ENCODE measurements at places on chromosomes 6 and 20.

DNA sequence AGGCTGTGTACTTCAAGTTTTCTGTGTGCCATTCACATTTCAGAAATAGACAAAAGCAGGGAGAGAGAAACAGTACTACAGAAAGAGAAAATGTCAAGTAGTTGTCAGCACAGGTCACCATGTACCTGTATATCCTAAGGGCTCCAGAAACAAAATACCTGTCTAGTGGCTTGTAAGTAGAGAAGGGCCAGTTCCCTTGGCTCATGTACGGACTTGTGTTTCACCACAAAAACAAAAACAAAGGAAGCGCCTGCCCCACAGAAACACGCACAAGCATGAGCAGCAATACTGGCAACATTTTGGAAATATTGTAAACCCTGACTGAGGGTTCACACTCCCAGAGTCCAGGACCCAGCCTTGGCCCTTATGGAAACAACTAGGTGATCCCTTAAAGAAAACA lies 44.3 kb downstream of the CNKSR3 start:
- no peaks in the 10 kb centered on the region for H3K4me1 ChIP-seq
- no peaks in the 10 kb centered on the region for H3K27me3 ChIP-seq
- no peaks in the 10 kb centered on the region for H3K36me3 ChIP-seq
- H3K27ac ChIP-seq = no peak overlapping the region
- H3K4me3 ChIP-seq = no peak overlapping the region
- DNase-seq = no peak

DNA sequence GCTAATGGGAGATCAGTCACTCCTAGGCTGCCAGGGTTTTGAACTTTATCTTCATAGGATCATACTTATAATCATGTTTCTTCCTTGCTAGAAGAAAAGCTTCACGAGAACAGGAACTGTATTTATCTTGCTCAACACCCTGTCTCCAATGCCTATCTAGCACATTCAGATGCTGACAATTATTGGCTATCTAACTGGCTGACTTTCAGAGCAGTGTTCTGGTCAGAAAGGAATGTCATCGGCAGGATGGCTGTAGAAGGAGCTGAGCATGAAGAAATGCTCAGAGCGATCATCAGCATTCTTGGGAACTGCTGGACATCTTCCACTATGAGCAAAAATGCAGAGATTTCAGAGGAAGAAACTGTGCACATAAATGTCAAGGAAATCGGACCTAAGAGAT lies 628.0 kb upstream of the NRSN1 start:
- no peaks in the 10 kb centered on the region for H3K27me3 ChIP-seq
- DNase-seq = no peak
- no peak overlapping the region for H3K27ac ChIP-seq
- H3K36me3 ChIP-seq = no peaks in the 10 kb centered on the region
- H3K4me1 ChIP-seq = no peaks in the 10 kb centered on the region

DNA sequence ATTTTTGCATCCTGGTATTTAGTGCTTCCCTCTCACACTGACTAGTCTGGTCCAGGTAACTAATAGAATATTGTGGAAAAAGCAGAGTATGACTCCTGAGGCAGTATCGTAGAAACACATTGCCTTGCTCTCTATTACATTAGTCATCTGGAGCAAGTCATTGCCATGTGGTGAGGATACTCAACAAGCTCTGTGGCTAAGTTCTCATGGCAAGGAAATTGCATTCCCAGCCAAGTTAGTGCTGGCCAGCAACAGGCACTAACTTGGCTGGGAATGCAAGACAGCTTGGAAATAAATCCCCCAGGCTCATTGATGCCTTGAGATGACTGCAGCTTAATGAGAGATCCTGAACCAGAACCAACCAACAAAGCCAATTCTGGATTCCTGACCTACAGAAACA lies 39.7 kb upstream of the HTR1B start:
- H3K36me3 ChIP-seq = no peaks in the 10 kb centered on the region
- no peak for DNase-seq
- no peak overlapping the region for H3K27ac ChIP-seq
- H3K27me3 ChIP-seq = no peaks in the 10 kb centered on the region
- H3K4me1 ChIP-seq = no peaks in the 10 kb centered on the region

GRCh38 chr6:124400261-124400999 lies 561.8 kb upstream of the RNF217 start:
- H3K27ac ChIP-seq = no peak overlapping the region
- H3K36me3 ChIP-seq = no peaks in the 10 kb centered on the region
- no peaks in the 10 kb centered on the region for H3K27me3 ChIP-seq

GRCh38 chr6:142712231-142712630 lies 232.7 kb downstream of the HIVEP2 start:
- H3K4me3 ChIP-seq = no peak overlapping the region
- H3K4me1 ChIP-seq = no peaks in the 10 kb centered on the region
- no peaks in the 10 kb centered on the region for H3K27me3 ChIP-seq

- no peaks in the 10 kb centered on the region for H3K4me1 ChIP-seq
- H3K27me3 ChIP-seq = no peaks in the 10 kb centered on the region
- no peak overlapping the region for H3K4me3 ChIP-seq
- no peaks in the 10 kb centered on the region for H3K36me3 ChIP-seq
These were observed 37.4 kb upstream of the E2F3 start for GRCh38 chr6:20364327-20364726.

DNA sequence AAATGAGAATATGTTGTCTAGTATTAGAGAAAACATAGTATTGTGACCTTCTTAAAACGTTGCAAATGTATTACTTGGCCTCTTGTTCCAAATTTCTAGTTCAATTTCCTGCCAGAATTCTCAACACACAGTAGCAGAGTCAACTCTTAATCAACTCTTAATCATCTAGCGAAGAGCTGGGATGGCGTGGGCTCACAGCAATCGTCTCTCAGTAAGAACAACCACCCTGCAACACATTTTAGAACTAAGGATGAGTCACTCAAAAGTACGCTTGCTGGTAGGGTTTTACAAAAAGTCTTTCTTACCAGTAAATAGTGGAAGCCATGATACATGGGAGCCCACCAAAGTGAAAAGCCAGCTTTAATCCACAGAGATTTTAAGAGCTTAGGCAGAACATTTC lies 24.6 kb downstream of the GPR6 start:
- H3K36me3 ChIP-seq = no peaks in the 10 kb centered on the region
- no peak overlapping the region for H3K4me3 ChIP-seq
- H3K27ac ChIP-seq = no peak overlapping the region
- no peaks in the 10 kb centered on the region for H3K4me1 ChIP-seq
- H3K27me3 ChIP-seq = no peaks in the 10 kb centered on the region

DNA sequence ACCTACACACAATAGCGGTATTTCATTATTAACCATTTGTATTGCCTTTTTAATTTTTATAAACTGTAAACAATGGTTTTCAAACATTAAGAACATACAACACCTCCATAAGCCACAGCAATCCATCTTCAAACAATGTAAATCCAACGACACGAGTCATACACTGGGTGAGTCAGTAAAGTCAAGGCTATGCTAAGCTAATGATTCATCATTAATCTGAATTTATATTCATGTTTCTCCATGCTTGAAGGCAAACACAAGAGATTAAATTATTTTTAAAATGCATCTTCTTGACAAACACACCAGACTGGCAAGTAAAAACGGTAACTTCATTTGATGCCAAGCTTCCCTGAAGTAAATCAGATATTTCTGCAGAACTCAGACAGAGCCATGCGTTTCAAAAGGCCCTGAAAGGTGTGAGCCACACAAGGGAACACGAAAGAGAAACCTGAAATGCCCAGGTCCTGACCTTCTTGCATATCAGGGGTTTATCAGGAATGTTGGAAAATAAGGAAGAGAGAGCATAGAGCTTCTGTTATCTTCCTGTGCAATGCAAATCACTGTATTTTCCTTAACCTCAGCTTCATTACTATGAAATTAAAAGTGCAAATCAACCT lies 162.5 kb downstream of the ALDH8A1 start:
- no peaks in the 10 kb centered on the region for H3K27me3 ChIP-seq
- no peak overlapping the region for H3K4me3 ChIP-seq
- no peak overlapping the region for H3K27ac ChIP-seq

GRCh38 chr20:58233881-58234528 lies 5.6 kb upstream of the ANKRD60 start:
- H3K4me3 ChIP-seq = no peak overlapping the region
- DNase-seq = no peak
- no peaks in the 10 kb centered on the region for H3K36me3 ChIP-seq
- H3K27ac ChIP-seq = no peak overlapping the region

GRCh38 chr6:157335829-157336228 lies 12.5 kb upstream of the TMEM242 start:
- H3K27ac ChIP-seq = no peak overlapping the region
- H3K4me1 ChIP-seq = no peaks in the 10 kb centered on the region
- H3K36me3 ChIP-seq = no peaks in the 10 kb centered on the region
- no peak overlapping the region for H3K4me3 ChIP-seq
- no peaks in the 10 kb centered on the region for H3K27me3 ChIP-seq

- H3K27ac ChIP-seq = no peak overlapping the region
- H3K4me1 ChIP-seq = no peaks in the 10 kb centered on the region
- no peaks in the 10 kb centered on the region for H3K27me3 ChIP-seq
- no peak overlapping the region for H3K4me3 ChIP-seq
These were observed 123.8 kb upstream of the MLN start for GRCh38 chr6:33927616-33928015.

GRCh38 chr20:24677626-24678315 lies 208.3 kb downstream of the SYNDIG1 start:
- DNase-seq = no peak
- H3K4me3 ChIP-seq = no peak overlapping the region
- H3K27me3 ChIP-seq = no peaks in the 10 kb centered on the region
- H3K4me1 ChIP-seq = no peaks in the 10 kb centered on the region

GRCh38 chr6:106099235-106099537 lies 13.1 kb downstream of the PRDM1 start:
- no peaks in the 10 kb centered on the region for H3K36me3 ChIP-seq
- H3K27me3 ChIP-seq = peaks cover 15% of the 10 kb centered on the region
- H3K4me3 ChIP-seq = no peak overlapping the region
- H3K27ac ChIP-seq = no peak overlapping the region

DNA sequence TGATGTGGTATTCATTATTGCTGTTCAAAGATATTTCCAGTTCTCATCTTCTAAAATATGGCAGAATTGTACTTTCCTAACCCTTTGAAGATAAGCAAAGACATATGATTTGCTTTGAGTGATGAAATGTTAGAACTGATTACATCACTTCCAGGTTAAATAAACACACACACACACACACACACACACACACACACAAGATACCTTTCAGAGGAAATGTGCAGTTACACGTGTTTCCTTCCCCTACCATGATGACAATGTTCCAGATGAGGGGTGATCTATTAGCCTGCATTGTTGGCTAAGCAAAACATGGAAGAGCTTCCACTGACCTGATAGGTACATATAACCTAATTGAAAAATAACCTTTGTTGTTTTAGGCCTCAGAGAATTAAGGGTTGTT lies 11.7 kb upstream of the FRK start:
- H3K27ac ChIP-seq = no peak overlapping the region
- no peaks in the 10 kb centered on the region for H3K27me3 ChIP-seq
- no peaks in the 10 kb centered on the region for H3K36me3 ChIP-seq

DNA sequence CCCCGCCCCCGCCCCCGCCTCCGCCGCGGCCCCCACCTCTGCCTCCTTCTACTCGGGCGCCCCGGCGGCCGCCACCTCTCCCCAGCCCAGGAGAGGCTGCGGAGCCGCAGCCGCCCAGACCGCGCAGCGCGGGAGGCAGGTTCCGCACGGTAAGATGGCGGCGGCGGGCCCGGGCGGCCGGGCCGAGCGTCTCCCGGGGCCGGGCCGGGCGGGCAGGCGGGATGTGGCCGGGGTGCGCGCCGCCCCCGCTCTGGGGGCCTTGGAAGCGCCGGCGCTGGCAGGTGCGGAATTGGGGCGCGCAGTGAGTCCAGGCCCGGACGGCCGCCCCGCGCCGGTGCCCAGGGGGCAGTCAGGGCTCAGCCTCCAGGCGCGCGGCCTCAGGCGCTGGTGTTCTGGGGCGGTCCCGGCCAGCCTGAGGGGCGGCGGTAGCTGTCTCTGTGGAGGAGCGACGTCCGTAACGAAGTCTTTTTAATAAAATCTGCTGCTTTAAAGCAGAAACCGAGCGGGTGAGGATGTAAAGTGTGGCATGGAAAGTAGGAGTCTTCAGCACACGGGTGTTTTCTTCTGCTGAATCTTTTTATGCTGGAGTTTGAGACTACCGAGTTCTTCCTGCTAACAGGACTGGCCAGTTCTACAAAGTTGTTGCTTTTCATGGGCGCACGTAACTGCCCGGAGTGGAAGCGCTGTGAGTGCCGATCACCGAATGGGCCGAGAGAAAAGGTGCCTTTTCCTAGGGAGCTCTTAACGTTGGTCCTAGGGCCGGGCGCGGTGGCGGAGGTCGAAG lies at the start of gene GID8:
Gene GID8 (plus strand): TSS at position 43 of the 784 bp plus-strand sequence. CDS start 3,356 bp downstream, outside the sequence.
- H3K27me3 ChIP-seq = no peaks in the 10 kb centered on the region
- peak within 1 kb of the TSS; percentile 45 for H3K4me3 ChIP-seq
- peaks cover 34% of the 10 kb centered on the region for H3K4me1 ChIP-seq
- H3K36me3 ChIP-seq = peaks cover 17% of the 10 kb centered on the region
- DNase-seq = peak; percentile 47

DNA sequence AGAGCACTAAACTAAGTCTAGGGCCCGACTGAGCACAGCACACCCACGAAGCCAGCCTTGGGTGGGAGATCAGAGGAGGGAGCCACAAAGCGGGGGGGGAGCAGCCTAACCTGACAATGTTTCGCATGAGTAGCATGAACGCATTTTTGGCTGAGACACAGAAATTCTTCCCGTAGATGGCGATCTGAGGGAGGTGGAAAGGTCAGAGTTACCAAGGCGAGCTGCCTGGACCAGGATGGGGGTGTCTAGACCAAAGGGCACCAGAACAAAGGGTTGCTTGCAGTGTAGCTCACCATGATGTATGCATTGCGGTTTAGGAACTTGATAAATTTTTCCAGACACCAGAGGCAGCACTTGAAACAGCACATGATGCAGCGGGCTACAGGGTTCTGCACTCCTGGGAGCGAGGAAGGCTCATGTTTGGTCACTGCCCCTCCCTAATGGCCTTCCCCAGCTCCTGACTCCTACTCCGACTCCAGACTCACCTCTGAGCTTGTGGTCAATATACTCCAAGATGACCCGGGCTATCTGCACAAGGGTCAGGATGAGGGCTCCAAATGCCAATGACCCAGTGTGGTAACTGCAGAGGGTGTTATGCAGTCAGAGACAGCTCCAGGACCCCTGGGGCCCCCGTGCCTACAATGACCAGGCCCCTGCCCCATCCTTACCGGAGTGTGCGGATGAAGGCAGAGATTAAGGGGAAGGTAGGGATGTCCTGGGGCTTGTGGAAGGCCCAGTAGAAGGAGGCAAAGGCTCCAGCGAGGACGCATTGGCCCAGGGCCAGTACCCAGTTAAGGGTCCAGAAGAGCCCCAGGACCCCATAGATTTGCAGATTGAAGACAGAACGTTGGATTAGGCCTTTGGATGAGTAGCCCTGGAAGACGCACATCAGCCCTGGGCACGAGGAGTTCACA lies 2.8 kb upstream of the NEU1 start:
- H3K4me3 ChIP-seq = no peak overlapping the region
- H3K4me1 ChIP-seq = peaks cover 7% of the 10 kb centered on the region
- no peak for DNase-seq
- peaks cover 4% of the 10 kb centered on the region for H3K36me3 ChIP-seq

- no peaks in the 10 kb centered on the region for H3K36me3 ChIP-seq
- no peak overlapping the region for H3K27ac ChIP-seq
- no peak for DNase-seq
- no peaks in the 10 kb centered on the region for H3K4me1 ChIP-seq
- H3K27me3 ChIP-seq = no peaks in the 10 kb centered on the region
These were observed 706.2 kb upstream of the GJE1 start for GRCh38 chr6:141426400-141426980.

GRCh38 chr6:169370666-169371343 lies 117.2 kb upstream of the THBS2 start:
- H3K27me3 ChIP-seq = no peaks in the 10 kb centered on the region
- no peak for DNase-seq
- H3K4me3 ChIP-seq = no peak overlapping the region
- no peak overlapping the region for H3K27ac ChIP-seq
- H3K4me1 ChIP-seq = no peaks in the 10 kb centered on the region
